NCI-H1436 (cell line): ENCODE measurements at places on chromosomes 7 and 10.

- DNase-seq, result no peak
Observed at GRCh38 chr7:45601094-45601493, 26.9 kb downstream of the ADCY1 start.

DNA sequence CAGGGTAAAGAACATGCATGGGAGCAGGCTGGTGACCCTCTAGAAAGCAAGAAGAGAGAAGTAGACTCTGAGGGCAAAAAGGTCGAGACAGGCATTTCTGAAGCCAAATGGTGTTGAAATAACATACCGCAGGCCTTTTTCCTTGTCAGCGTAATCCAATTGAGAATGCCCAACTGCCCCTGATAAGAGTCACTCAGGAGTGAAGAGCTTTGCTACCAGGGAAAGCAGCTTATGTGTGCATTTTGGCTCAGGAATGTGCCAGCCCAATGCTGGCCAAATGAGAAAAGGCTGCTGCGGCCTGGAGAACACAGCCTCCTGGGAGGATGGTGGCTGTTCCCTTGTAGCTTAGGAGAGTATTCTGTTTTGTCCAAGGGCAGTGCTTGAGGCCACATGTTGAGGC, 61.4 kb upstream of the NFKB2 start:
- DNase-seq, result no peak

DNA sequence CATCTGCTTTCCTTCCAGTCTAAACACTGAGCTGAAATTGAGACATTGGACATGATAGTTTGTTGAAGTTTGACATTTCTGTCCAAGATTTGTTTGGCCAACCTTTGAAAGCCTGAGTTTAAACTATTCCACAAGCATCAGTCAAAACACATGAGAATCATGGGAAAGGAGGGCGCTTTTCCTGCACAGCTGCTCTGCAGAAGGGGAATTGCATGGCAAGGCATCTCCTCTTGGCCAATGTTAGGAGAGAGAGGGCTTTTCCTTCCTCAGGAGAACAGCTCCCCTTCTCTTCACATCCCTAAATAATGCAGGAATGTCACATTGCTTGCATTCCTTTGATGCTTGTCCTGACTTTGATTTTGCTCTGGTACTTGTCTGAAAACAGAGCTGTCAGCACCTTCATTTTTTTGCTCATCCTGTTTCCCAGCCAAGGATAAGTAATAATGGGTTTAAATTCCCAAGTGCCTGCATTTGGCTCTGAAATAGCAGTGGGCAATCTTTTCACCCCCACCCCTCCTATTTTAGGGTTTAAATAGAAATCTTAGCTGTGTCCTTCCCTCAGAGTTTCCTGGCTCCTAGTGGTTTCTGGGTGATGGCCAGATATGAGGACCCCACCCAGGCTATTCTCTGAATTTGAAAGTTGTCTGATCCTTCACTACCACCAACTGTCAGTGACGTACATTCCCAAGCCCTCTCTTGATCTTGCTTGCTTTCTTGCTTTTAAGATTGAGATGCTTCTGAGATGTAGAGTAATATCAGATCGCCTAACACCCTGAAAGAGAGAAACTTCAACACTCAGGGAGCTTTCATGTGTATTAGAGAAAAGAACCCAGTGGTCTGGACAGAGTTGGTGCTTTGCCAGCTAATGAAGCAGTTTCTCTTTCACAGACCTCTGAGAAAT, 75.2 kb upstream of the NPVF start:
- DNase-seq, result no peak

- DNase-seq, result no peak
Observed at GRCh38 chr10:77513781-77514331, 123.8 kb downstream of the KCNMA1 start.

DNA sequence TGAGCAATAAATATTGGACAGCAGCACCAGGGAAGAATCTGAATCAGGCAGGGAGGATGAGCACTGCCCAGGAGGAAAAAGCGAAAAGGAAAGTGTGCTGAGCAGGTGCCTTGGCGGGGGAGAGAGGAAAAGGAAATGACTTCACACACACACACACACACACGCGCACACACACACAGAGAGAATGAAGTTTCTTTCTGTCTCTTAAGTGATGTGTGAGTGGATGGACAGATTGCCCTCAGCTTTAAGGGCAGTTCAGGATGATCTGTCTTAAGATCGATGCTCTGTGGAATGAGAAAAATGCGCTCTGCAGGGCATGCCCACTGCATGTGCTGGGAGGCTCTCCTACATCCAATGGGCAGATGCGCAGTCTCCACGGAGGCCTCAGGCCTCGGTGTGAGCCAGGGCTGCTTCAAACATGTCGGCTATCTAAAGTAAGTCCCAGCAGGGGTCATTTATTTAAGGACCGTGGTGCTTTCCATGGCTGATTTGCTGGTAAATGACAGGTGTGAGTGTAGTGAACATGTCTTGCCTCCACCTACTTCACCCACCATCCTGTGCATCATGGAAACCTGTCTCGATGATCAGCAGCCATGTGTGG, 2.5 kb upstream of the ACBD5 start:
- DNase-seq, result peak; percentile 43

DNA sequence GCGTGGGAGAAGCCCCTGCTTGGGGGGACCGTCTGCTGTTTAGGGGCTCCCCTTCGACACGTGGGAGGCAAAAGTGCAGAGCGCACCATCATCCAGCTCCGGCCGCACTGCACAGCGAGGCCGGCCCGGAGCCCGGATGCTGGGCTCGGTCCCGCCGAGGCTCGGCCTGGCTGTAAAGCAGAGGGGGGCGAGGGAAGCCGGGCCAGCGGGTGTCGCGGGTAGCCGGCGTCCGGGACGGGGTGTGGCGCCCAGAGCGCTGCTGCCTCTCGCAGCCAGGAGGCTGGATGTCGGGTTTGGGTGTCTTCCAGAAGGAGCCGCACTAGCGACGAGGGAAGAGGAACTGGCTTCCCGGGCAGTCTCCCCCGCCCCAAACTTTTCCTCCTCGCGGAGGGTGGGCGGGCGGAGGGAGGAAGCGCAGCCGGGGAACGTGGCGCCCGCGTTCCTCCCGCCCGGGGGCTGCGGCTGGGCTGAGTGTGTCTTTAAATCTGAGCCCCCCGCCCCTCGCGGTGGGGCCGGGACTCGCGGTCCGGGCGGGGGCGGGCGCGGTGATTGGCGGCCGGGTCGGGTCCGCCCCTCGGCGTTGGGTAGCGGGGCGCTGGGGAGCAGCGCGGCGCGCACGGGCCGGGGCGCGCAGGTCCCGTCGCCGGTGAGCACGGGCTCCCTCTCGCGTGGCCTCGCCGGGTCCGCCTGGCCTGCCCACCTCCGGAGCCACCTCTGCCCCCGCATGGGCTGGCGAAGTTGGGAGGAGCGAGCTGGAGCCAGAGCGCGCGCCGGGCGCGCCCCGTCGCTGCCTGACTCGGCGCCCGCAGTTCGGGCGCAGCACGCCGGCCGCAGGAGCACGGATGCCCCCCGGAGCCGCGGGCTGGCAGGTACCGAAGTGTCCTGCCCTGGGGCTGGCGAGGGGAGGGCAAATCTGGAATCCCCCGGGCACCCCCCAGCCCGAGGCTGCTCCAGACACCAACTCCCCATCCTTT, at the start of gene PALD1:
Gene PALD1, plus strand, starts transcription at position 577 of the 974 bp plus-strand sequence. CDS start 47,185 bp downstream, outside the sequence.
- peak; percentile 17 for DNase-seq

GRCh38 chr10:6014241-6014761, 37.0 kb upstream of the IL15RA start:
- DNase-seq, result peak; percentile 3

DNA sequence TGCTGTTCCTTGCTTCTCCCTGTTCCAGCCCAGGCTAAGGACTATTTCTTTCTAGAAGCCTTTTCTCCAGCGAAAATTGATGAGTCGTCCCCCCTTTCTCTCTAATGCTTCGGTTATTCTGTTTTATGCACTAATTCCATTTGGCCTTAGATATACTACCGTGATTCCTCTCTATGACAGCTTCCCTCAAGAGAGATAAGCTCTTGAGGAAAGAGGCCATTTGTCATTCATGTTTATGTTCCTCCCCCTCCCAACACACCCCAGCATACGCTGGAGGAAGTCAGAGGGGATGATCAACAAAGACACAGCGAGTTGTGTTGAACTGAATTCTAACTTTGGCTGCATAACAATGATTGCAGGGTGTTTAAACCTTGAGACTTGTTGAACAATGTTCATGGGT, 198.8 kb downstream of the BMPER start:
- no peak for DNase-seq

DNA sequence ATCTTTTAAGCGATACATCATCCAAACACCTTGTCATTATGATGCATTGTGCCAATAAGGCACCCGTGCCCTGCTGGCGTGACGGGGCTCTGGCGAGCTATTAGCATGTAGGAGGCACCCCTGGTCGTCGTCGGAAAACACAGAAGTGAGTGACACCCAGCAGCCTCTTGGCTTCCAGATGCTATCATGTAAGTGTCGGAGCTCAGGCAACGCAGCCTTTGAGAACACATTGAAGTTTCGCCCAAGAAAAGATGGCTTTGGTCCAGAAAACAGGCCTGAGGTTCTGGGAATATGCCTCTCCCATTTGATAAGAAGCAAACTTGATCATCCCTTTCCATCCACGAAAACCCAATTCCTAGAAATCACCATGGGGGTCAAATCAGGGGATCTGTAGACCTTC, 555.3 kb downstream of the GALNT17 start:
- DNase-seq, result no peak
